Activated T-helper 17 cell treated with anti-CD3 and anti-CD28 coated beads, Interleukin-2, amount 50 U/mL, for 72 hours (primary cell): ENCODE measurements at places on chromosomes 1 and 21. TPM values are rescaled to one million over a fixed set of nuclear protein-coding genes. Genes with fewer than 3 reads are reported as not detected.
A peak's percentile ranks its signal among the peaks of the same experiment; 100 is the strongest.

DNA sequence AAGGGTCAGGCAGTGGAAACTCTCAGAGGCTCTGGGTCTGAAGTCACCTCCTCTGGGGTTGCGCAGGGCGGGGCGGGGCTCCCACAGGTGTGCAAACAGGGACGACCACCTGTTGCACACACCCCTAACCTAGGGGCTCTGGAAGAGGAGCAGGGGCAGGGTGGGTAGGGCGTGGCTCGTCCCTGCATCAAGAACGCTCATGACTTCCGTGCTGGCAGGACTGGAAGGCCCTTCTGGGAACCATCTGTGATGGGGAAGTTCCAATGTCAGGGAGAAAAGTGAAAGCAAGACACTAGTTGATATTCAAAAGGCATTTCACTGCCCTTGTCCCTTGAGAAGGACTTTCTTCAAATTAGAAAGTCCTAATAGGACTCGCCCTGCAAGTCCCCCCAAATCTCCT is 22.1 kb upstream of the CLSTN1 start:
- ATAC-seq, result no peak

DNA sequence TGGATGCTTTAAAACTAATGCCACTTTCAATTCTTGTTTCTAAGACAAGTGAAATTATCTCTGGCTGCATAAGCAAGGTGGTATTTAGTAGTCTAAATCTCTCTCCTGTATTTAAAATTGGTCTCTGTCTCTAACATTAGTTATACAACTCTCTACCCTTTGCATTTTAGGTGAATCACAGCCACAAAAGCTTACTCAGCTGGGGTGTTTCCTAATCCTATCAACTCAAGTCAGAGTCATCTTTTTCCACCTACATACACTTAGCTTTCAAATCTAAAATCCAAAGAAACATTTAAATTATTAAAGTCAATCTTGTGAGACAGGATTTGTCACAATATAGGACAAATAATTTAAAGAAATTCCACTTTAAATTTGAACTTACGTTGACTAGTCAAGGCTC is 255.1 kb upstream of the CXADR start:
- ATAC-seq, result no peak

DNA sequence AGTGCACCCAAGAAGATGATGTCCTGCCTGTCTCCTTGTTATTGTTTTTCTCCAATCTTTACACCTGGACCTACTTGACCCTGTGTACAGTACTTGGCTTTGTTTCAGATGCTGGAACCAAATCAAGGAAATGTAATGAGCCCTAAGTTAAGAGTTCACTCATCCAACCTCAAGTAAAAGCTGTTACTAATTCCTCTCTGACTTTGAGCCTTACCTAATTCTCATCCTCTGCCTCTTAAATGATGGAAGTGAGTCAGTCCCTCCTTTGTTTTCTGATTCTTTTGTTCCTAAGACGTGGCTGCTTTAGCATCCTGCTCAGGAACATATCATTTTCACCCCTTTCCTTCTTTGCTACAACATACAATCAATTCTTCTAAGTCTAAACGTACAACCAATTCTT is 15.3 kb upstream of the PLA2G4A start:
- peak; percentile 18 for ATAC-seq

- no peak for ATAC-seq
Observed at GRCh38 chr1:115408533-115408932, 70.5 kb upstream of the NGF start.

- no peak for ATAC-seq
Observed at GRCh38 chr1:38217316-38217715, 170.7 kb upstream of the POU3F1 start.

DNA sequence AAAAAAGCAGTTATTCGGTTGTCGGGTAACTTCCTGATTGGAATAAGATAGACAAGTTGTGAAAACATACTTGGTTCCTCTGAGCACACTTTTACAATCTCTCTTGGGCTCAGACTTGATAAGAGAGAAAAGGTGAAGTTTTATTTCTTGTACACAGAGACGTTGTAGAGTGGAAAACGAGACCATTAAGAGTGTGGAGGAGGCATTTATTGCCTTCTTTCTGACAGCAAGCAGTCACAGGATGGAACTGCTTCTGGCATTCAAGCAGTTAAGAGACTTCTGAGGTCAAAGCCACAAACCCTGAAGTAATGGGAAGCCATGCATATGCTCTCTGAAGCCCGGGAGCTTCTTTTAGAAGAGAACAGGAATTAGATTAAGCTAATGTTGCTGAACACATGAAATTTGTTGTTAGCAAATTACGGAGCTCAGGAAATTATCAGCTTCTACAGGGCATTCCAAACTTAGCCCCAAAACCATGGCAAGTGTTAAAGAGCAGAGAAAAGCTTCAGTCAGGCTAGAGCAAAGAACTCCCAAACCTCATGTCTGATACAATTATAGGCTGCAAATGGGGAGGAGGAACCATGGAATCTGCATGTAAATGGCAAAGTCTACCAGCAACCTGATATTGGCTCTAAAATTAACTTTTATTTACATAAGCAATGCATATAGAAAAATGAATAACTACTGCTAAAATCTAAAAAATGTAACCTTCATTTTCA is 26.0 kb downstream of the S1PR1 start:
- ATAC-seq, result peak; percentile 39

- ATAC-seq, result no peak
Observed at GRCh38 chr1:78146205-78146771, 100.5 kb downstream of the GIPC2 start.

GRCh38 chr1:201096977-201097856 is 15.0 kb downstream of the CACNA1S start:
- ATAC-seq, result no peak

- ATAC-seq, result no peak
Observed at GRCh38 chr21:42465008-42465802, 30.8 kb downstream of the RSPH1 start.

GRCh38 chr1:119385650-119386049 is 17.1 kb downstream of the HAO2 start:
- no peak for ATAC-seq

DNA sequence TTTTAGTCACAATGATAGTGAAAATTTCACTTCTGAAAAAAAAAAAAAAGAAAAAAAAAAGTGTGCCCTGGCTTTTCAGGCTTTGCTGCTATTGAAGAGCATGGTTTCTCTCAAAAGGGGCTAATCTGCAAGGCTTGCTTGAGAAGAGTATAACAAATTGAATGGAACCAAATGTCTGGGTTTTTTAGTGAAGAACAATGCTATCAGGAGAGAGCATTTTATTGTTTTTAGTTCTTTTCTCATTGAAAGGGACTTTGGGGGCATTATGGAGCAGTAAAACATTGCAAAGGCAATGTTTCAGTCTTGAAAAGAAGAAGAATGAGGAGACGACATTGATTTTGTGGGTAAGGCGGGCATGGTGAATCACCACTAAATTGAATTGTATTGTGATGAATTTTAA is 28.2 kb downstream of the VCAM1 start:
- ATAC-seq, result no peak

DNA sequence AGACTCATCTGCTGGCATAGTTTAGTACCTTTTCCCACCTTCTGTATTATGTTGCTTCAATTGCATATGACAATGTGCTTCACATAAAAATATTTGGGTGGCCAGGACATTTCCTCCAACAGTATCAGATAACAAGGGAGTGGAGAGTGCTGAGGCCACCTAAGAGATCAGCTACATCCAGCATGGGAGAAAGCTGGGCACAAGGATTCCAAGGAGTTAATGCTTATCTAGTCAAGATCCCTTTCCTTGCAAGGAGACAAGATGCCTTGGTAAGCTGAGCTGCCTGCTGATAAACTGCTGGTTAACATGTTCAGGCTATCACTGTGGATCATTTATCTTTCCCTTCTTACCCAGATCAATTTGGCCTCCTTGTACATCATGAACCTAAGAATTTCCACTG is 5.4 kb downstream of the TACSTD2 start:
- ATAC-seq, result no peak

DNA sequence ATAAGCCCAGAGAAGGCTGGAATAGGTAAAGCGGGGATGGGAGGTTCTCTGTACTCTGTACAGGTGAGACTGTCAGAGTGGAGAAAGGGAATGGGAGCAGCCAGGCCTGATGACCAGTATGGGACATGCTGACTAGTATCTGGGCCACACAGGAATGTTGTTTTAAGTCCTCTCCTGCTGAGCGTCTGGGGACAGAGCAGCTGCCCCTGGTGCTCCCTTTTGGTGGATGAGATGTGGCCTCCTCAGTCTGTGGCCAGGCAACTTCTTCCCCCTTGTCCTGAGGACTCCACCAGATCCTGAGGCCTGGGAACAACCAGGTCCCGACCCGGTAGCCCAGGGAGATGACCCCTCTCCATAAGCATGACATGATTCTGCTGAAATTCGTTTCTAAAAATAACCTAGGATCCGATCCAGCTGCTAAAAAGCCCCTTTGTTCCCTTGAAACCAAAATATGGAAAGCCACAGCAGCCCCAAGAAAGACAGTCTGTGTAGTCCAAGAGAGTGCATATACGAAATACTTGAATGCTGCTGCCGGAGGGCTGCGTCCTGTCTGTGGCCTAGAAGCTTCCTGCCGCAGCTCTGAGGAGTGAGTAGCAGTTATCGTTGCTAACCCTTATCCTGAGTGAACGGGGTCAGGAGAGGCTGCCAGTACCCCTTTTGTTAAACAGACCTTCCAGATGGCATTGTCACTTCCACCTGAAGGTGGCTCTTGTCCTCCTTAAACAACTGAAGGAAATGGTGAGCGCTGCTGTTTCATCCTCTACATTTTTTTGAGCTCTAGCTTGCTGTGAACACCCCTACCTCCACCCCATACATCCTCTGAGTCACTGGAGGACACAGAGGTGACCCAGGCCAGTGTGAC is 47.1 kb downstream of the ATP2B4 start:
- peak; percentile 85 for ATAC-seq

DNA sequence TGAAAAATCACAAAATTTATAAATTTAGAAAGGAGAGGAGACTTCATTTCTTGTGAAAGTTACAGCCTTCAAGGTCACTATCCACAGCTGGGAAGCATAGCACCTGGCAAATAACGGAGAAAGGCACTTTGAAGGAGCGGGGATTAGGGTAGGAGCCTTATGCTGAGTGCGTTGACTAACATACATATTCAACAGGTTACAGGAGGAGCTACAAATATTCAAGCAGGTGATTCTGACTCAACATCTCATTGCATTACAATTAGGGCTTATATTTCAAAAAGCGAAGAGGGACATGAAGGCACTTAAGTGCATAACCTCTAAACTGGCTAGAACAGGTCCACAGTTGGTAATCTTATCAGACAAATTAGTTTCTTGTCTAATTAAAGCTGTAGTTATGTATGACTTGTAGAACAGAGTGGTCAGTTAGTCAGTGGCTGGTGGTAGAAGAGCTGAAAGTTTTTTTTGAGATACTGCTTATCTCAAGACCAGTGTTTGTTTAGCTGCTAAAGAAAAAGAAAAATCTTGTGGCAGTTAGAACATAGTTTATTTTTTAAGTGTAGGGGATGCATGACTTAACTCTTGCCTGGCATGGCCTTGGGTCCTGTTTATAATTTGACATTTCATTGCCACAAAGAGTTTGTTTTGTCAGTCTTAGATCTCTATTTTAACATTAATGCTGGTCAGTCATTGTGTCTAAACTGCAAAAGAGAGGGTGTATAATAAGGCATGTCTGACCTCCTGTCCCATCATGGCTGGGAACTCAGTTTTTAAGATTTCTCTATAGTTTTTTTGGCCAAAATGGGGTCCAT is 311.5 kb downstream of the DUSP10 start:
- ATAC-seq, result no peak

DNA sequence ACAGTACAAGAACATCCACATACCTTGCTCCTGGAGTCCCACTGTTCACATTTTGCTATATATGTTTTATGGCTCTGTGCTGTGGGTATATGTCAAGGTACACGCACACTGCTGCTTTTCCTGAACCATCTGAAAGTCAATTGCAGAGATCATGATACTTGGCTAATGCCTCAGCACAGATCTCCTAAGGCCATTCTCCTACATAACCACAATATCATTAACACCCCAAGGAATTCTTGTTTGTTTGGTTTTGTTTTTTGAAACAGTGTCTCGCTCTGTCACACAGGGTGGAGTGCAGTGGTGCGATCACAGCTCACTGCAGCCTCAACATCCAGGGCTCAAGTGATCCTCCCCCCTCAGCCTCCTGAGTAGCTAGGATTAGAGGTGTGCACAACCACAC is 16.0 kb downstream of the CTNNBIP1 start:
- ATAC-seq, result no peak

GRCh38 chr1:205530116-205530515 is 25.6 kb downstream of the CDK18 start:
- no peak for ATAC-seq

GRCh38 chr1:22229379-22229778 is 86.5 kb upstream of the WNT4 start:
- ATAC-seq, result no peak

GRCh38 chr1:25556791-25557476 is 13.5 kb downstream of the LDLRAP1 start:
- peak; percentile 80 for ATAC-seq

DNA sequence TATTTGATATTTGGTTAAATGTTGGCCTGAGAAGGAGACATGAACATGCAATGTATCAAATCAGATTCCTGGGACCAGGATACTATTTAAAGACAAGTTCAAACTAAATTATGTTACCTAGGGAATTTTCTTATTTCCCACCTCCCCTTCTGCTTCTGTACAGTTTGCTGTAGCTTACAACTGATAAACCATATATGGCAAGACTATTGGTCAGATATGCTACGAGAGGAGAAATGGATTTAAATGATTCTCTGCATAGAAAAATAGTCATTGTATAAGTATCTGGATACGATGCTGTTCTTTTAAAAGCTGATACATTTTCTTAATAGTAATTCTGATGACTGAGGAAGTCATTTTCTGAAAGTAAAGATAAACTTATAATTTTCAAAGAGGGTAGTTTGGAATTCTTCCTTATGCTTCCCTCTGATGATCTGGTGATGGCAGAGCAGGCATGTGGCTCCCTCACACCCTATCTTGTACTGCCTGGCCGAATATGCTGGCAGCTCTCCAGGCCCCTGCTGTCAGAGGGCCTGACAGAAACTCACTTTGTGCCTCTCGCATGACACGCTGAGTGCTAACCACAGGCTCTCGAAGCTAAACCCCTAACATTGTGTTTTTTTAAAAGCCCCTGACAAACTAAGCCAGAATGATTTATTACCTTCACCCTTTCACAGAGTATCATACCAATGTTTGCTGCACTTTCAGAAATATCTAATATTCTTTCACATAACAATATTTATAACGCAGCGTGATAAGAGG is 19.4 kb downstream of the RRP15 start:
- no peak for ATAC-seq

- no peak for ATAC-seq
Observed at GRCh38 chr1:199834711-199835110, 192.8 kb upstream of the NR5A2 start.

GRCh38 chr1:74180490-74180889 is 17.5 kb downstream of the LRRIQ3 start:
- ATAC-seq, result no peak

Gene KCNA2
- total RNA-seq, result 1.6 TPM

Gene CLCNKB
- 0.13 TPM for total RNA-seq

Gene HMGCS2
- total RNA-seq, result not detected

Gene ARTN
- not detected for total RNA-seq

Gene CD53
- total RNA-seq, result 315 TPM

Gene OLFML2B
- not detected for total RNA-seq

Gene CLCA1
- not detected for total RNA-seq

Gene SLC26A9
- not detected for total RNA-seq

Gene SRM
- total RNA-seq, result 83.9 TPM
